Tibial nerve (tissue), 4 donors: ENCODE measurements at places on chromosomes 2 and 18. TPM values are rescaled to one million over a fixed set of nuclear protein-coding genes. Genes with fewer than 3 reads are reported as not detected.

CYTIP gene
- total RNA-seq: 7.7 TPM

- H3K4me1 ChIP-seq: peaks cover 31% of the 10 kb centered on the region
- no peak overlapping the region for H3K4me3 ChIP-seq
- no peak overlapping the region for H3K27ac ChIP-seq
- no peaks in the 10 kb centered on the region for H3K36me3 ChIP-seq
- no peaks in the 10 kb centered on the region for H3K27me3 ChIP-seq
Measured at GRCh38 chr2:233418761-233419546, 64.7 kb downstream of the DGKD start.

DNA sequence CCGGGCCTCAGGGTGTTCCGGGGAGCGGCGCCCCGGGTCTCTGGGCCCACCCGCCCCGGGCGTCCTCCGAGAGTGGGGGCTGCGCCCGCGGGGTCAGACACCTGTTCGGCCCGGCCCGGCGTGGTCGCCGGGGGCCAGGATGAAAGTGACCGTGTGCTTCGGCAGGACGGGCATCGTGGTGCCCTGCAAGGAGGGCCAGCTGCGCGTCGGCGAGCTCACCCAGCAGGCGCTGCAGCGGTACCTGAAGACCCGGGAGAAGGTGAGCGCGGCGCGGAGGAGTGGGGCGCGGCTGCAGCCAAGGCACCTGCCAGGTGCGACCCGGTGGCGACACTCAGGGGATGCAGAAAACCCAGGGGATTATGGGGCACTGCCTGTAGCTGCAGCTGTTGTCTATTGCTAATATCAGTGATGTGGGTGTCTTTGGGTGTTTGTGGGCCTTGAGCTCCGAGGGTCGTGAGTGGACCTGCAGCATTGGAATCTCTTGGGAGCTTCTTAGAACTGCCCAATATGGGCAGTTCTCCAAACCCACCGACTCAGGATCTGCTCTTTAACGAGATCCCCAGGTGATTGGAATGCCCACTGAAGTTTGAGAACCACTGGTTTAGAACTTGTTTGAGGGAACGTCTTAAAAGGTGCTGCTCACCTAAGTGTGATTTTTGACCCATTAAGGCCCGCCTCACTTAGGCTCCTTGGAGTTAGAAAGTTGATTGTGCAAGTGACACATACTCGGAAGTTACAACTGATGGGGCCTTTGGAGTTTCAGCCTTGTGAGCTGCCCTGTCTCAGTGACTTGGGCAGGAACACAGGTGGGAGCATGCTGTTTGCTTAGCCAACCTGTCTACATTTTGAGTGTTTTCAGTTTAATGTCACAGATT, 823 bp downstream of the PARD3B start:
- no peaks in the 10 kb centered on the region for H3K27me3 ChIP-seq
- DNase-seq: no peak
- no peaks in the 10 kb centered on the region for H3K36me3 ChIP-seq
- peak overlapping the region; percentile 89 for H3K27ac ChIP-seq

GRCh38 chr2:124081154-124081716, 56.1 kb downstream of the CNTNAP5 start:
- no peak overlapping the region for H3K27ac ChIP-seq
- no peaks in the 10 kb centered on the region for H3K4me1 ChIP-seq
- DNase-seq: no peak
- no peak overlapping the region for H3K4me3 ChIP-seq

DNA sequence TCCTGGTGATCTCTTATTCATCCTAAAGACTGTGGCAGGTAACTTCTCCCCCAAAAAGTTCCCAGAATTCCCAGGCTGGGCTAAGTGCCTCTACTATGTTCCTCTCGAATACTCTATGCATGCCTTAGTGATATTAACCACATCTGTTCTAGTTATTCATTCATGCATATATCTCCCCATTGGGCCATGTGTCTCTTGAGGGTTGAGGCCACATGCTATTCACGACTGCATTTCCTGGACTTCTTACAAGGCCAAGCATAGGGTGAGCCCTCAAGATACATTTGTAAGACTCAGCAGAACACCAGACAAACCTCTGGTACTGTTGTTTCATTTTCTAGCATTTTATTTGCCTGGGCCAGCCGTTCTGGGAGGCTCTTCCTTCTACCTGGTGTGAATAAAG, 117.0 kb downstream of the EN1 start:
- H3K36me3 ChIP-seq: no peaks in the 10 kb centered on the region
- no peaks in the 10 kb centered on the region for H3K4me1 ChIP-seq
- no peaks in the 10 kb centered on the region for H3K27me3 ChIP-seq
- H3K27ac ChIP-seq: no peak overlapping the region
- no peak for DNase-seq

RRM2 gene
- total RNA-seq: 0.60 TPM

DNA sequence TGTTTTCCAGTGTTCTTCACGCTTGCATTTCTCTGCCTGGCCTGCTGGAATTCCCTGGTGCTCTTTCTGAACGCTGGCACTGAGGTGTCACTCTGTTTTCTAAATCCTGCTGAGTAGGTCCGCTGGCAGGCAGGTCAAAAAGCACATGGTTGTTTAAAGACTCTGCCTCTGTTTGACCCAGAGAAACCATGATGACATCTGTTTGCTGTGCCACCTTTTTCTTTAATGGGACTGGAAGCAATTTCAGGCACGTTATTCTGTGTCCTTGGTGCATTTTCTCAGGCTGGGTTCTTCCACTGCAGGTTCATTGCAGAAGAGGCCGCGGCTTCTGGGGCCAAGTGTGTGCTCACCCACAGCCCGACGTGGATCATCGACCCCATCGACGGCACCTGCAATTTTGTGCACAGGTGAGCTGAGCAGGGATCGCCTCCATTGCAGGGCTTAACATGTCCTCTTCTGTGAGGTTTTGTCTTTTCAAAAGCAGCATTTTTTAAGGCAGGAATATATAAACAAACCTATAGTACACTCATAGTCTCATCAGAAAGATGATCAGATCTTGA, 28.4 kb downstream of the IMPA2 start:
- no peaks in the 10 kb centered on the region for H3K4me1 ChIP-seq
- H3K4me3 ChIP-seq: no peak overlapping the region
- DNase-seq: no peak
- H3K36me3 ChIP-seq: peaks cover 52% of the 10 kb centered on the region
